ENCODE measurements at places on chromosomes 7 and 10.

GRCh38 chr7:8120390-8121058 is 141.4 kb downstream of the ICA1 start:
- no peak for DNase-seq

GRCh38 chr7:29163854-29164253 is 17.5 kb upstream of the CPVL start:
- no peak for DNase-seq

- no peak for DNase-seq
Observed at GRCh38 chr10:35488228-35488627, 116.9 kb upstream of the GJD4 start.

DNA sequence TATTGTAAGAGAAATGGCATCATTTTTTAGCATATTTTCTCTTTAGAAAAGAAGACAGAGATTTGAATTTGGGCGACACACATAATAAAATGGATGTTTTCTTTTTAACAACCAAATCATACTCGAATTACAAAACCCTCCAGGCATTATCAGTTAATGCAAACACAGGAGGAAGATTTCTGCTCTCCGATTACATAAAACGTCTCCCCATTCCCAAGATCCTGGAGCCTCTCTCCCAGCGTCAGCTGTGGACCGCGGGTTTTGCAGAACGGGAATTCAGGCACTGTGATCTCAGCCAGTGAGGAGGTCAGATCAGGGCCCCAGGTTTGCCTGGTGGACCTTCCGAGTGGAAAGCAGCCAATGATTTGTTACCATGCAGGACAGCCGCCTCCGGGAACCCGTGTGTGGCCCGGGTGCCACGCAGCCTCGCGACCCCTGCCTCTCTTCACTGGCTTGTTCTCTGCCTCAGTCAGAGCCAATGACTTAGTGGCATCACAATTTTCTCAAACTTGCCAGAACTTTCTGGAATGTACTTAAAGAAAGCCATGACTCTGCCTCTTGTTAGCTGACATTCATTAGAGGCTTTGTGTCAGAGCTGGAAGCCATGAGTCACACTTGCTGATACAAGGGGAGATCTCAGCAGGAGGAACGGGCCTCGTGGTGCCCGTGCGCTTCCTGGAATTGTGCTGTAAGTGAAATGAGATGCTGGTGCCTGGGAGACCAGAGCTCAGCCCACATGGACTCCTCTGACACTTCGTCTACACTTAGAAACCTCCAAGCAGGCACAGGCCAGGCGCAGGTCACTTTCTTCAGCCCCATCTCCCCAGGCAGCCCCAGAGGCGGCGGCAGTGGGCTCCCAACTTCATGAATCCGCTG is 246.1 kb downstream of the KLF6 start:
- peak; percentile 94 for DNase-seq

GRCh38 chr10:64506963-64507362 is 985.8 kb downstream of the REEP3 start:
- DNase-seq, result no peak

DNA sequence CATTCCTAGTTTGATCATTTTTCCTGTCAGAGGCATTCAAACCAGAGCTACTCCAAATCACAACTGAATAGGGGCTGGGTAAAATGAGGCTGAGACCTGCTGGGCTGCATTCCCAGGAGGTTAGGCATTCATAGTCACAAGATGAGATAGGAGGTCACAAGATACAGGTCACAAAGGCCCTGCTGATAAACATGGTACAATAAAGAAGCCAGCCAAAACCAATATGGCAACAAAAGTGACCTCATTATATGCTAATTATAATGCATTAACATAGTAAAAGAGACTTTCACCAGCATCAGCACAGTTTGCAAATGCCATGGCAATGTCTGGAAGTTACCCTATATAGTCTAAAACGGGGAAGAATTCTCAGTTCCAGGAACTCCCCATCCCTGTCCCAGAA is 37.3 kb downstream of the TWIST1 start:
- no peak for DNase-seq

- no peak for DNase-seq
Observed at GRCh38 chr7:157884461-157885062, 547.8 kb downstream of the DNAJB6 start.

DNA sequence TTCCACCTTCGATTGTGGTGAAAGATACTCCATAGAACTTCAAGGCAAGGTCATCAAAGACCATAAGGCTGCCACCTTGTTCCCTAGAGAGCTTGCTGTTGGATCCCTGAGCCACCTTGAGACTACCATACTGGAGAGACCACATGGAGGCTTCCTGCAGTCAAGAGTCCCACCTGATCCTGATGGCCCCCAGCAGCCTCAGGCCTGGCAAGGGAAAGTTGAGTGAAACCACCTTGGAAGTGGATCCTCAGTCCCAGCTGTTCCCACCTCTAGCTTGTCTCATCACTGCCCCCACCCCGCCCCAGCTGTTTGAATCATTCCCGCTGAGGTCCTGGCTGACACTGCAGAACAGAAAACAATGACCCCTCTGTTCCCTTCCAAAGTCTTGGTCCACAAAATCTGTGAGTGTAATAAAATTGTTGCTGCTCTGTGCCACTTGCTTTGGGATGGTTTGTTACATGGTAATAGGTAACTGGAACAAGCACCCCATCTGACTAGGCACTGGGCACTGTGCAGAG is 32.0 kb downstream of the PRLHR start:
- no peak for DNase-seq
